NCI-H1105 treated with DMSO at 0.1 percent for 48 hours (cell line): ENCODE measurements at places on chromosomes 16 and 17.
A peak's percentile ranks its signal among the peaks of the same experiment; 100 is the strongest.

- DNase-seq: no peak
These were observed 279.0 kb downstream of the SOX9 start for GRCh38 chr17:72399608-72400487.

DNA sequence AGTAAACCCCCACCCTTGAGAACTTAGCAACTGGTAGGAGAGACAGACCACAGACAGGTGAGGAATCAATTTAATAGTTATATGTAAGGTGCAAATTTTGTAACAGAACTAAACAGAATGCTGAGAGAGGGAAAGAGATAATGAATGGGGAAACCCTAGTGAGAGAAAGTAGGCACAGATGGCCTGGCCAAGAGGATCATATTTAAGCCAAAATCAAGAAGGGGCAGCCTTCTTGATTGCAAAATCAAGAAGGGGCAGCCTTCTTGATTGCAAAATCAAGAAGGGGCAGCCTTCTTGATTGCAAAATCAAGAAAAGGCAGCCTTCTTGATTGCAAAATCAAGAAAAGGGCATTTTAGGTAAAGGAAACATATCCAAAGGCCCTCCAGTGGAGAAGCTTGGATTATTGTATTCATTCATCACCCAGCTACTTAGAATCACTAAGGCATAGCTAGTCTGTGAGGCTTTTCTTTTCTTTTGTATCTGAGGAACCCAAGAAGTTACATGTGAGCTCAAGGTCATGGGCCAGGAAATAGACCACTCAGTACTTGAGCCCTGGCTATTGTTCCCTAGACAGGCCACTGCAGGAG is 190.6 kb downstream of the CYLD start:
- no peak for DNase-seq

GRCh38 chr16:52553322-52553721 is 6.4 kb upstream of the TOX3 start:
- peak; percentile 54 for DNase-seq

DNA sequence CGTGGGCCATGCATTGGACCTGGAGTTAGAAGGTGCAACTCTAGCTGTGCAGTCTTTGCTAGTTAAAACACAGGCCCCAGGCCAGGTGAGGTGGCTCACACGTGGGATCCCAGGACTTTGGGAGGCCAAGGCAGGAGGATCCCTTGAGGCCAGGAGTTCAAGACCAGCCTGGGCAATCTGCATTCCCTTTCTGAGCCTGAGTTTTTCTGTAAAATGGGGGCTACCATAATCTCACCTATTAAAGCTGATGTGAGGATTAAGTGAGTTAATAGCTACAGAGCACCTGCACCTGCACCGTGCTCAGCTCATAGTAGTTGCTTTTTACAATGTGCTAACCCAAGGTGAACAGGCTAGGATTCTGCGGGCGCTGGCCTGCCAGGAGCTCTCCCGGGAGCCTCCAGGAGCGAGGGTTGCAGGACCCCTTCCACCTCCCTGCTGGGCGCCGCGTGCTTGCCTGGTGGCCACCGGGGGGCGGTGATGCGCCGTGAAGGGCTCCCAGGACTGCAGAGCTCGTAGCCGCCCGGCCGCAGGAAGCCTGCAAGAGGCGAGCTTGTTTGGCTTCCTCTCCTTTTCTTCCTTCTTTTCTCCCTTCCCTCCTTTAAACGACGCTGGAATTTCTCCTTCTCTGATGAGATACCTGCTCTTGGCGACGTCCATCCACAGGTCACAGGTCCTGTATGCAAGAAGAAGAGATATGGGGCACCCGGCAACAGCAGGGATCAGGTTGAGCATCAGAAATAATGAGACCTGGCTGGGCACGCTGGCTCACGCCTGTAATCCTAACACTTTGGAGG is 51.3 kb downstream of the ZFP90 start:
- peak; percentile 6 for DNase-seq

DNA sequence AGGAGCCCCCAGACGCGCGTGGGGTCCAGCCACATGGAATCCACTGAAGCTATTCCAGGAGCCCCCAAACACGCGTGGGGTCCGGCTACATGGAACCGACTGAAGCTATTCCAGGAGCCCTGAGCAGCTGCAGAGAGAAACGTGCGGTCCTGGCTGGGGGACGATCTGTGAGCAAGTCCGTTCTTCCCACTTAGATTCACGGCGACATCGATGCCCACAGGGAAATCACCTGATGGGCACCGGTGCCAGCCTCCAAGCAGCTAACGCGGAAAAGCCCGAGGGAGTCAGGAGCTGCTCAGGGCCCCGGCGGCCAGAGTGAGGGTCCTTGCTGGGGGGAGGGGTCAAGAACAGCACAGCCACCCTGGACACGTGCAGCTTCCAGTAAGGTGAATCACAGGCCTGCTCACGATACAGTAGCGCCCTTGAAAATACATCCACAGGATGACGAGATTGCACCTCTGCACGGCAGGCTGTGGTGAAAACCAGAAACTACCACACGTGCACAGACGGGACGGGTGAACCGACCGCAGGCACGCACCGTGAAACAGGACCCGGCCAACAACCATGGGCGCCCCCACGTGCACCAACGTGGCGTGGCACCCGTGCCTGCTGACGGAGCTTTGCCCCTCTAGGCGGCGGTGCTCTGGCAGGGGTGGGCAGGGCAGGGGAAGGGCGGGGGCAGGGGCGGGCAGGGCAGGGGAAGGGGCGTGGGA is 77.7 kb upstream of the GNG13 start:
- DNase-seq: peak; percentile 1

DNA sequence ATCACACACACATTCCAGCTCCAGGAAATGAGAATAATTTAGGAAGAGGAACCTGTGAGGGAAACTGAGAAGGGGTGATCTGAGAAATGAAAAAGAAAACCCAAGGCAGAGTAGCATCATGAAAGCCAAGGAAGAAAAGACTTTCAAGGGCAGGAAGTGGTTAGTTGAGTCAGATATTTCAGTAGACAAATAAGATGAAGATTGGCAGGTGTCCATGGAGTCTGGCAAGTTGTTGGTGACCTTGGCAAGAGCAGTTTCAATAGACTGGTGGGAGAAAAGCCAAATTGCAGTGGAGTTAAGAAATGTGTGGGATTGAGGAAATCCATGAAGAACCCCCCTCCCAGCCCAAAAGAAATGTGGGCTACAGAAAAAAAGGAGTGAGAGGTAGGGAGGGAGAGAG is 10.7 kb downstream of the GNAO1 start:
- peak; percentile 23 for DNase-seq

DNA sequence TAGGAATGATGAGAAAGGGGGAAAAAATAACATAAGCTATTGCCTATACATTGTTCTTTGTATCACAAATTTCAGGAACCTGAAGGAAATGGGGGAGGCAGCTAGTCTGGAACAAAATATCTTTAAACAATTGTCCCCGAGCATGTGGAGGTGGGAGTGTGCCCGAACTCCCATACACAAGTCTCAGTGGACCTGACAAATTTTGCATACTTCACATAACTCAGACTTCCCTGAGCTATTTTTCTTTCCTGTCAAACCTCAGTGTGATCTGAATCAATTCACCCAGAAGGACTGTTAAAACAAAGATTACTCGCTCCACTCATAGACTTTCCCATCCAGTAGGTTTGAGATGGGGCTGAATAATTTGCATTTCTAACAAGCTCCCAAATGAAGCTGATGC is 1.6 kb upstream of the XPO6 start:
- DNase-seq: no peak

GRCh38 chr17:45902892-45903346 is 8.6 kb downstream of the MAPT start:
- DNase-seq: peak; percentile 76
